ENCODE measurements at places on chromosomes 5 and 9.
A peak's percentile ranks its signal among the peaks of the same experiment; 100 is the strongest.

DNA sequence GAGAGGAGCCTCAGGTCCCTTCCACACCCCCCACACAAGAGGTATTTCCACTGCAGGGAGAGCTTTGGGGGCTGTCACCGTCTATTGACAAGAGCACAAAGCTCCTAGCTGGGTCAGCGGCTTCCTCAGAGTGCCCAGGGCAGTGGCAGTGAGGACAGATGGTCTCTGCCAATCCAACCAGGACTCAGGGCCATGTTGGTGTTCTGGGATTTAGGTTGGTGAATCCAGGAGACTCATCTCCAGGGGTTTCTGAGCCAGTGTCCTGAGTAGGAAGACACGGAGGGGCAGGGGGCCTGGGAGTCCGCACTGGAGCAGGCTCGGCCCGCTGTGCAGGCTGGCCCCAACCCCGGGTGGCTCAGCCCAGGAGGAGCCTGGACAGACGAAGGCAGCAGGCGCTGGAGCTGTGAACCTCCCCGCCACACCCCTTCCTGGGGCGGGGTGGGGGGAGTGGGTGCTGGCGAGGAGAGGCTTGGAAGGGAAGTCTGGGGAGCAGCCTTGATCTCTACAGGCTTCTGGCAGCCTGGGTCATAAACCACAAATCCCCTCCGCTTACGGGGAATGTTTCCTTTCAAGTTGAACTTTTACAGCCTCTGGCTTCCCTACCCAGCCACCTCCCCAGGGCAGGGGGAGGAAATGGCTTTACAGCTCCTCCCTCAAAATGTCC, 19.6 kb downstream of the CRB2 start:
- DNase-seq: no peak

DNA sequence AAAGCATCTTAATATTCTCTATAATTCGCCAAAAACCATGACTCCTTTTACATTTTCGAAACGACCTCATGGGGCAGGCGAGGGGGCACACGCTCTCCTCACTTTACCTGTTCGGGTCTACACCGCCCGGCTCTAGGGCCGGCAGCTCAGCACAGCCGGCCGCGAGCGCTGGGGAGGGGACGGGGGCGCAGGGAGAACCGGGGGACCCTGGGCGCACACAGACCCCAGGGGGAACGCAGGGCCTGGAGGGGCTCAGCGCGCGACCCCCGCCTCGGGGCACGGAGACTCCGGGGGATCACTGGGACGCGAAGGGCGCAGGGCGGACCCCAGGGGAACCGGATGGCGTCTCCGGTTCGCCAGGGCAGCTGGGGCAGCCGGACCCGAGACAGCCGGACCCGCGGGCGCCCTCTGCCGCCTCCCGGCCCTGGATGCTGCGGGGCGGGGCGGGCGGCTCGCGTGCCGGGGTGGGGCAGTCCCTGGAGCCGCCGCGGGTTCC, at the start of gene AHRR:
Gene AHRR (plus strand): TSS at position 485 of the 496 bp plus-strand sequence. CDS start 22,189 bp downstream, outside the sequence.
- peak; percentile 19 for DNase-seq

DNA sequence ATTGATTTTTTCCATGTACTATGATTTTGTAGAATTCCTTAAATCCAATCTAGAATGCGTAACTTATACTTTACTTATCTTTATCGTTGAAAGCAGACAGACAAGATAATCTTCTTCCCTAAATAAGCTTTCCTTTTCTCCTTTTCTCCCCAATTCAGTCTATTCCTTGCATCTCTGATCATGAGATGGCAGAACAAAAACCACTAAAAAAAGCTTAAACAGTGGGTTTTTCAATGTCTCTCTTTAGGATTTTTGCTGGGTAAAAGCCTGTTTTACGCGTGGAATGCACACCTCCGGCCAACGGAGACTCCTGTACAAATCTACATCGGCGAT, 755 bp downstream of the CDKN2B start:
- DNase-seq: peak; percentile 59

- DNase-seq: no peak
These were observed 283.2 kb upstream of the POU5F2 start for GRCh38 chr5:94024620-94025019.

DNA sequence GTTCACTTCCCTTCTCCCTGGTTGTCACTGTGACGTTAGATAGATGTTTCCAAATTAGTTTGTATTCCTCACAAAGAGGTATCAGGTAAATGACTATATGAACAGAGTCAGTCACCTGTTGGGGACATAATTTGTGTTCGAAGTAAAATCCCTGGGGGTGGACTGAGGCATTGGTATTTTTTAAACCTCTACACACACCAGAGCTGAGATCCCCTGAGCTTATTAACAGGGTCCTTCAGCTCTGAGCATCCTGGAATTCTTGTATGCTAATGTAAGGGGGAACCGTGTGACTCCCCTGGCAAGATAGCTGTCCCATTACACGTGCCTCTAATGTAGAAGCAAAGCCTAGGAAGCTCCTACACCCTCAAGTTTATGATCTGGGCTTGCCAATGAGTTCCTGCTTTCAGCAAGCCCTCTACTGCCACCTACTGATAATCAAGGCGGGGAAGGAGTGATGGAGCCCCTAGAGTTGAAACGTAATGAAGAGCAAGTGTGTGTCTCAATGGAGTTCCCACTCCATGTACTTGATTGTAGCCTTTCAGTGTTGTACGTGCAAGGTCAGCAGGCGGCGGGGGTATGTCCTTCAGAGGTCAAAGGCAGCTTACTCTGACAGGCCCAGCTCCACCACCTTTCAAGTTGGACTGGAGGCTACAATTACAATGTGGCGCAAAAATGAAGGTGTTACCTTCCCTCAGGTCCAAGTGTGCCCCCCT, 14.4 kb downstream of the PRKACG start:
- DNase-seq: peak; percentile 69

GRCh38 chr5:83034036-83034435, 43.2 kb downstream of the TMEM167A start:
- peak; percentile 64 for DNase-seq

DNA sequence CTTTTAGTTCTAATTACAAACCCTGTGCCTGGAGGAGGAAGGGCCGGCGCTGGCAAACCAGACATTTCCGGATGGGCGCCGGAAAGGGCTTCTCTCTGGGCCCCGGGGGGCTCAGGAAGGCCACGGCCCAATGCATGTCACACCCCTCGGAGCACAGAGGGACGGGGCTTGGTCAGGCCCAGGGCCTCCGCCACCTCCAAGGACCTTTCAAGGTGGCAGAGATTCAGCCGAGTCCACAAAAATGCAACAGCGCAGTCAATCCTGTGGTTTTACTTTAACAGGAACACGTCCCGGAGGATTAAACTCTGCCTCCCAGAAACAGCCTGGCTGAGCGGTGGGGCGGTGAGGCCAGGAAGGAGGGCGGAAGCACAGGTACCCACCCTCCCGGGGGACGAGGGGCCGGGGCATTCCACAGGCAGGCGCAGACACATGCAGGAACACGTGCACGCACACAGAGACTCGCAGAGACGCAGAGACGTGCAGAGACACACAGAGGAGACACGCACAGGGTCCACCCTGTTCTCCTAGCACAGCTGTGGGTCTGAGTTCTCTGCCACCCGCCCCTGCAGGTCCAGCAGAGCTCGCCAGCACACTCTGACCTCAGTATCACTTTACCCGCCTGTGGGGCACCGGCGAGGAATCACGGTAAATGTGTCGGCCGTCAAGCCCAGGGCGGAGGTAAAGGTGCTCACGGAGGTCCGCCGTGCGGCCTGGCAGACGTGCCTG, 23.0 kb downstream of the SLC9A3 start:
- no peak for DNase-seq

DNA sequence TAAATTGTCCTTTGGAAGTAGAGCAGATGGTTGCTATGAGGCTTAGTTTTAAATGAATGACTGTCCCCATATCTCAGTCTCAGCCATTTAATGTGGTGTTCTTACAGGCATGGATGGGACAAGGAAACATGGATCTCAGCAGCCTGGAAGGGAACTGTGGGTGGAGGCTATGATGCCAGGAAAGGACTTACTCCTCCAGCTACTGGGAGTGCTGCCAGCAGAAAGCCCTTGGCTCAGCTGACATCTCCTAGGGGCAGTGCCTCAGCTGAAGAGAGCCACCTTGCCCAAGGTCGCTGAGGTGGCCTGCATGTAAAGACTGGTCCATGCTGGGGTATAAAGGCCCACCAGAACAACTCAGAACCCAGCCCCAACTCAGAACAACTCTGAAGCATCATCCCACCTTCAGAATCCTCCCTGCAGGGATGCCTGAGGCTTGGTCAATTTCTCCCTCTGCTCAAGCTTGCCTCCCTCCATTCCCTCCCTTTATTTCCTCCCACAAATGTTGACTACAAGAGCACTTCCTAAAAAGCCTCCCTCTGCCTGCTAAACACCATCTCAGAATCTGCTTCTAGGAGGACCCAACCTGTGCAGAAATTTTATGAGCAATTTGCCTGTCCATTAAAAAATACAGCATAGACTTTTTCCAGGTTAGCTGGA, 1.8 kb upstream of the PDE8B start:
- DNase-seq: no peak

- no peak for DNase-seq
These were observed 197.8 kb upstream of the NREP start for GRCh38 chr5:111954516-111955395.

- no peak for DNase-seq
These were observed 71.3 kb upstream of the RNF38 start for GRCh38 chr9:36471359-36471758.

GRCh38 chr9:135254176-135255032, 166.9 kb downstream of the OLFM1 start:
- no peak for DNase-seq

GRCh38 chr5:132063090-132063911, 2.8 kb downstream of the IL3 start:
- peak; percentile 3 for DNase-seq

DNA sequence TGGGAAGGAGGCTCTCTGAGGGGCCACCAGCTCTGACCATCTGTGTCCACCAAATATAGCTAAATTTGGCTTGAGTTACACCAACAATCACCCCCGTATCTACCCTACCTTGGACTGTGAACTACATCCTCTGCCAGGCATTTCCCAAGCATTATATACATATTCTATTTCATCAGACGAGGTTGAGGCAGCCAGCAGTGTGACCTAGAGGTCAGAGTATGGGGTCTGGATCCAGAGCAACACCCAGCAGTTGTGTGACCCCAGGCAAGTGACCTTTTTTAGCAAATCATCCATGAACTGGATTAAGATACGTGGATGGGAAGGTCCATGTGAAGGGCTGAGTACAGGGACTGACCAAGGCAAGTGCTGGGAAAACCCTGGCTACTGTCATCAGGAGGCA, 180.6 kb downstream of the HSPA4 start:
- no peak for DNase-seq

DNA sequence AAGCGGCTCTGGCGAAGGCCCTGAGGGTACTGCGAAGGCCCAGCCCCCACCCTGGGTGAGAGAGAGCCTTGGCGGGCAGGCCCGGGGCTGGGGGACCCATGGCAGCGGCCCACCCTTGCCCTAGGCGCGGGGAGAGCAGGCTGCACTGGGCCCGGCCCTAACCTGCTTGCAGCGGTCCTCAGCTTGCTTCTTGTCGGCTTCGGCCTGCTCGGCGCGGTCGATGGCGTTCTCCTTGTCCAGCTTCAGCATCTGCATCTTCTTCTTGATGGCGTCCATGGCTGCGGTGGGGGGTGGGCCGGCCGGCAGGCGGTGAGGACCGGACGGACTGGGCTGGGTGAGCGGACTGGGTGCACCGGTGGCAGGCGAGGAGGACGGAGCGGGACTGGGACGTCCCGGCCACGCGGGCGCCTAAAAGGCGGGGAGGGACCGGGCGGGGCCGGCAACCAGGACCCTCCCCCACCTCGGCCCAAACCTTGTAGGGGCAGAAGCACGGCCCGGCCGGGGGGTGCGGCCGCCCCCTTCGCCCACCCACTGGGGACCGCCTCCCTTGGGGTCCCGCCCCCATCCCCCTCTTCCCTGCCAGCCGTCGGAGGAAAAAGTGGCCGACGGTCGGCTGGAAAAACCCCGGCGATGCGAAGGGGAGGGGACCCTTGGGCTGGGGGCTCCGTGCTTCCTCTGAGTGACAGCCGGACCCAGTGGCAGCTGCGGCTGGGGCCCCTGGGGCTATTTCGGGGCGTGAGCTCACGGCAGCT, at the start of gene TPM2:
Gene TPM2 (minus strand): TSS at position 384 of the 752 bp plus-strand sequence. CDS start 108 bp downstream, at position 276.
- DNase-seq: no peak

DNA sequence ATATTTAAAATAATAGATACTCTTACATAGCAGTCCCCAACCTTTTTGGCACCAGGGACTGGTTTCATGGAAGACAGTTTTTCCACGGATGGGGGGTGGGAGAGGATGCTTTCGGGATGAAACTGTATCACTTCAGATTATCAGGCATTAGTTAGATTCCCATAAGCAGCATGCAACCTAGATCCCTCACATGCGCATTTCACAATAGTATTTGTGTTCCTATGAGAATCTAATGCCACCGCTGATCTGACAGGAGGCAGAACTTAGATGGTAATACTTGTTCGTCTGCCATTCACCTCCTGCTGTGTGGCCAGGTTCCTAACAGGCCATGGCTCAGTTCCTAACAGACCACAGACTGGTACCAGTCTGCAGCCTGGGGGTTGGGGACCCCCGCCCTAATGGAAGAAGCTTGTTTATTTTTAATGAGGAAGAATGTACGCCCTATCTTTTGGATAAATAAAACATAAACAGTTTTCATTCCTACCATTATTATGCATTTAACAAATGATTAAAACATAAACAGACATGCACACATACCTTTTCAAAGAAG, 187.7 kb downstream of the ZSWIM6 start:
- DNase-seq: no peak

DNA sequence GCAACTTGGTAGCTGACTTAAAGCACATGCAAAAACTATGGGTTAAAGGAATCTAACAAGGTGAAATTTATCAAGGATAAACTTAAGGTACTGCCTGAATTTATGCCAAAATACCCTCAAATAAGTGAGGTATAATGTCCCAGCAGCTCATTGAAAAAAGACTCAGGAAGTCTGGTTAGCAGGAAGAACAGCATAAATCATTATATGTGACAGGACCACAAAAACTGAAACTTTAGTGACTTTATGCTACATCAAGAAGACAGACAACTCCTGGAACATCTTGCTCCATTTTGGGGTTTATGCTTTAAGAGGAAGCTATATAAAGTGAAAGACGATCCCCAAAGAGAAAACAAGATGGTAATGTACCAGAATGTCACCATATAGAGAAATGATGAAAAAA, 282.4 kb upstream of the ZNF462 start:
- DNase-seq: no peak

- DNase-seq: no peak
These were observed 468.1 kb downstream of the SPATA31D1 start for GRCh38 chr9:82456642-82457041.

GRCh38 chr9:2709645-2710101, 7.6 kb upstream of the KCNV2 start:
- DNase-seq: no peak

GRCh38 chr9:123834889-123835562, 94.9 kb downstream of the DENND1A start:
- DNase-seq: peak; percentile 19
